ENCODE measurements at places on chromosomes 3 and 15. TPM values are rescaled to one million over a fixed set of nuclear protein-coding genes. Genes with fewer than 3 reads are reported as not detected.
A peak's percentile ranks its signal among the peaks of the same experiment; 100 is the strongest.

DNA sequence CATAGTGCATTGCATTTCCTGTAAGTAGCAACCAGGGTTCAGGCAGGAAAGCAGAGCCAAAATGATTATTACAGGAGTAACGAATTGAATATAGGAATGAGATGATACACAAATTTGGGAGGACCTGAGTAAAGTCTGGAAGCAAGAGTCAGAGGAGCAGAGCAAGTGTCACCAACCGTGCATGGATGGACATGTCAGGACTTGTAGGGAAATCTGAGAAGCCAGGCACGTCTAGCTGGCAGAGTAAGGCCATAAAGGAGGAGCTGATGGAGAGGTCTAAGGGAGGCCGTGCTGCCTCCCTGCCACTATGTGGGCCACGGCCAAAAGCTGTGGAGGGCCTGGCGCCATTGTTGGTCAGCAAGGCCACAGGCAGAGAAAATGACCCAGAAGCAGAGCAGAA is 22.4 kb downstream of the GJD2 start:
- no peaks in the 10 kb centered on the region for H3K27me3 ChIP-seq
- no peak for DNase-seq
- no peak overlapping the region for H3K27ac ChIP-seq
- H3K4me3 ChIP-seq: no peak overlapping the region
- H3K36me3 ChIP-seq: no peaks in the 10 kb centered on the region
- no peaks in the 10 kb centered on the region for H3K4me1 ChIP-seq

CCNB2 gene
- 0.32 TPM for total RNA-seq

MAGEL2 gene
- 0.13 TPM for total RNA-seq

ZNF502 gene
- total RNA-seq: 5.9 TPM

GRCh38 chr3:46462111-46462510 is 2.6 kb downstream of the LTF start:
- H3K27ac ChIP-seq: no peak overlapping the region
- no peaks in the 10 kb centered on the region for H3K36me3 ChIP-seq
- DNase-seq: no peak
- peaks cover 2% of the 10 kb centered on the region for H3K27me3 ChIP-seq

TRIM71 gene
- total RNA-seq: not detected

DNA sequence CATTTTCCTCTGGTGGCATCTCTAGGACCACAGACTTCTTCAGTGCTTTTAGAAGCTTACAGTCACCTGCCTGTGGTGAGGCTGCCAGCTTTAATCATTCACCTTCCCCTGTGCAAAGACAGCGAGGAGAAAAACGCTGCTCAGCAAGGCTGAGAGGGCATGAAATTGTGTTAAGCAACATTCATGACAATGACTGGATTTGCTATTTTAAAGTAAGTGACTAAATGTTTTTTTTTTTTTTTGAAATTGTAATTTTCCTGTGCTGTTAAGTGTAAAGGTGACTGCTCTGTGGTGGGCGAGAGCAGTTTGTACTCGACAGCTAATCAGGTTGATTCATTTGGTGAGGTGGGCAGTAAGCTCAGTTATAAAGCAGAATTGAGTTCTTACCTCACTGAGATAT is 240.4 kb downstream of the NSUN3 start:
- no peak overlapping the region for H3K4me3 ChIP-seq
- H3K36me3 ChIP-seq: no peaks in the 10 kb centered on the region
- peaks cover 8% of the 10 kb centered on the region for H3K4me1 ChIP-seq
- no peak overlapping the region for H3K27ac ChIP-seq
- no peak for DNase-seq

- no peaks in the 10 kb centered on the region for H3K27me3 ChIP-seq
- no peak for DNase-seq
- H3K27ac ChIP-seq: no peak overlapping the region
- no peaks in the 10 kb centered on the region for H3K4me1 ChIP-seq
- no peak overlapping the region for H3K4me3 ChIP-seq
Observed at GRCh38 chr15:50066202-50066601, 52.8 kb downstream of the ATP8B4 start.

GRCh38 chr3:71688121-71688520 is 37.1 kb downstream of the EIF4E3 start:
- H3K27ac ChIP-seq: no peak overlapping the region
- no peaks in the 10 kb centered on the region for H3K4me1 ChIP-seq
- no peaks in the 10 kb centered on the region for H3K27me3 ChIP-seq
- no peak overlapping the region for H3K4me3 ChIP-seq
- no peaks in the 10 kb centered on the region for H3K36me3 ChIP-seq
- DNase-seq: no peak

- no peaks in the 10 kb centered on the region for H3K27me3 ChIP-seq
- peak within 1 kb of the TSS; percentile 79 for H3K27ac ChIP-seq
- no peaks in the 10 kb centered on the region for H3K36me3 ChIP-seq
- peaks cover 2% of the 10 kb centered on the region for H3K4me1 ChIP-seq
Observed at GRCh38 chr3:196739671-196740480, at the start of gene PAK2. PAK2 (plus strand) TSS chr3:196739857; CDS start chr3:196782647, 42,790 bp downstream.

GOLGA8T gene
- not detected for total RNA-seq

DNA sequence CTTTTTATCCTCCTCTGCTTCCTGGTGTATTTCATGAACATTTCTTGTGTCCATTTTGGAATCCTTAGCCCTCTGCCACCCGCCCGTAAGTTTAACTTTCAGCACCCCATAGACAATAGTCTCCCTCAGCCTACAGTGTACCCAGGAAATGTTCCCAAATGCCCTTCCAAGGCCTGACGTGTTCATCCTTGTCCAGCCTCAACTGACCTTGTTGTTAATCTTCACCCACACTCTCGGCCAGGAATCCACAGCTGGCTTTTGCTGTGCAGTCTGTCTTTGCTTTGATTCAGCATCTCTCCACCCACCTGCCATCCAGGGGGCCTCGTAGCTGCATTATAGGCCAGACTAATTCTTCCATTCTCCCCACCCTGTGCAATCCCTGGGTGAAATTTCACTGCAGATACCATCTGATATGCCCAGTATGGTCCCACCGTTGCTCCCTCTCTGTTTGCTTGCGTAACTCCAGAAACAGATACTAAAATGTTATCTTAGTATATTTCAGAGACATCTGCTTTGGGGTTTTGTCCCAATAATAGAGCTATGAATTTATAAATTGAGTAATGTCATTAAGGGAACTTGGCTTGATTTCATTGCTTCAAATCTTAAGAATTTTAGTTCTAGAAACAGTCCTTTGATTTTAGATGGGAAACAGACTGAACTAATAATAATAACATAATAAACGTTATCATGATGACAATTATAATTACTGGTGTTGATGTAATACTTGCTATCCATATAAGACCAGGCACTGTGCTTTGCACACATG is 16.6 kb downstream of the GUCA1C start:
- no peaks in the 10 kb centered on the region for H3K27me3 ChIP-seq
- H3K4me3 ChIP-seq: no peak overlapping the region
- no peak overlapping the region for H3K27ac ChIP-seq
- no peaks in the 10 kb centered on the region for H3K4me1 ChIP-seq
- DNase-seq: no peak

ACKR2 gene
- total RNA-seq: 3.1 TPM

DNA sequence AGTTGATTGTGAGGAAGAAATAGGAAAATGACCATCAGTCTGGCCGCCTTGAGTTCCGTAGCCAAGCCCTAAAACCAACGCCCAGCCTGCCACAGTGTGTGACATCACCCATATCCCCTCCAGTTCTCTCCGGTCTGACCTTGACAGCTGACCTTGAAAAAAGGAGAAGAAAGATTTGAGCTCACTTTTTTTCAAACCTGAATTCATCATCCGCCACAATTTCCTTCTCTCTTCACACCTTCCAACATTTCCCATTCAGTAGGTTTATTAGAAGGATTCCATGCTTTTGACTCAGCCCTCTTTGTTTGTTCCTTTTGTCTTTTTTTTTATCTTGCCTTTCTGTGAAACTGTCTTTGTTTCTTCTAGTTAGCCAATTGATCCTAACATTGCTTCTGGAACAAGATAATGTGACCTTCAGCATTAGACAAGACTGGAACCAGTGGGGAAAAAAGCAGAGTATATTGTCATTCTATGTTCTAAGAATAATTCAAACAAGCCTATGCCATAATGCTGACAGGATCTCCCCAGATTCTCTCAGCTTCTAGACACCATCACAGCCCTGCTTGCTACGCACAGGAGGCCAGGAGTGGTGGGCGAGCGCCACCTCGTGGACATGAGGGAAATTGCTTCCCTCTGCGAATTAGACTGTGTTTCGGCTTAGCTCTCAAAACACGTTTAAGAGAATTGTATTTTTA is 283.1 kb downstream of the FGF12 start:
- DNase-seq: peak; percentile 81
- H3K36me3 ChIP-seq: no peaks in the 10 kb centered on the region
- H3K27ac ChIP-seq: no peak overlapping the region
- no peak overlapping the region for H3K4me3 ChIP-seq

- no peak for DNase-seq
- no peak overlapping the region for H3K27ac ChIP-seq
- no peaks in the 10 kb centered on the region for H3K27me3 ChIP-seq
- H3K36me3 ChIP-seq: no peaks in the 10 kb centered on the region
- H3K4me1 ChIP-seq: no peaks in the 10 kb centered on the region
Observed at GRCh38 chr15:78360958-78361718, 21.0 kb downstream of the CRABP1 start.

TPM1 gene
- total RNA-seq: 861 TPM

DNA sequence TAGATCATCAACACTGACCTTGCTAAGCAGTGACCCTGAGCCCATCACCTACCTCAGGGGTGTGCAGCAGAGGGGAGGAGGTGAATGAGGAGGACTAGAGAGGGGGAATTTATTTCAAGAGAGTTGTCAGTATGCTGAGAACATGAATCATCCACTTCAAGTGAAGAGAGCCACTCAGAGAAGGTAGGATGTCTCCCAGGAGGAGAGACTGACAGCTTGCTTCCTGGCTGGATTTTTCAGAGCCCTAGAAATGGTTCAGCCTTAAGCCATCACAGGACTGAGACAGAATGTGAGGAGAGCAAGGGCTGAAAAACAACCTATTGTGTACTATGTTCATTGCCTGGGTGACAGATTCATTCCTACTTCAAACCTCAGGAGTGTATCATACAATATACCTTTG is 34.8 kb downstream of the CCNL1 start:
- H3K4me3 ChIP-seq: no peak overlapping the region
- DNase-seq: no peak
- no peaks in the 10 kb centered on the region for H3K4me1 ChIP-seq
- H3K36me3 ChIP-seq: no peaks in the 10 kb centered on the region
- H3K27ac ChIP-seq: no peak overlapping the region

GRCh38 chr3:122921791-122922651 is 105.5 kb downstream of the SEMA5B start:
- no peak for DNase-seq
- no peaks in the 10 kb centered on the region for H3K27me3 ChIP-seq
- no peak overlapping the region for H3K4me3 ChIP-seq
- no peaks in the 10 kb centered on the region for H3K4me1 ChIP-seq
- no peak overlapping the region for H3K27ac ChIP-seq
- H3K36me3 ChIP-seq: no peaks in the 10 kb centered on the region

DNA sequence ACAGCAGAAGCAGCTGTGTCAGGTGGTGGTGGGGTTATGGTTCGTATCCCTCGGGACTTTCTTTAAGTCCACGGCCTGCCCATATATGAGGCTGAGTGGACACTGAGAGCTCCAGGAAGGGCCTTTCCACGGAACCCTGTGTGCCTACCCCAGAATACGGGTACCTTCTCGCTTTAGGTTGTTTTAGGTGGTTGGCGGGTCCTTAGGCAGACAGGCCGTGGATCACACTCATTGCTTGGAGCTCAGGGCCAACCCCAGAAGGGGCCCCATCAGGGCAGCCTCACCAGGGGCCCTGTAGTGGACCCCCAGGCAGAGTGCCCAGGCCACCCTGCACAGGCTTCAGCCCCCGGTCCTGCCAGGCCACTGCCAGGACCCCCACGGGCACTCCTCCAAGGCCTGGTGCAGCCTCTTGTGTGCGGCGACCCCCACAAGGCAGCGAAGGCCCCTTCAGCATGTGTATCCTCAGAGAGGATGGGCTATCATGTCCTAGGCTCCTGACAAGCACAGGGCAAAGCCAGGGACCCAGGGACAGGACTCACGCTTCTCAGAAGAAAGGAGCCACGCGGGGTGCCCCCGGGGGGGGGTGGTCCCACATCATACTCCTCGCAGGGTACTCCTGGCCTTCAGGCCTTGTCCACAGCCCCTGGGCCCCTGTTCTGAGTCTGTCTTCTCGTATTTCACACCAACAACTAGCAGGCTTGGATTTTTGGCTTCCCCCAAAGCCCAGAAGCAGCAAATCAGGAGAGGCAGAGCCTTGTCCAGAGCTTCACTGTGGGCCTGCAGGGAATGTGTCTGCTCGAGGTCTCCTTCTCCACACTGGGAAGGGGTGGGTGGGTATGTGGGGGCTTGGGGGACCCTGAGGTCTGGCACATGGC is 93.4 kb downstream of the LRRK1 start:
- no peaks in the 10 kb centered on the region for H3K27me3 ChIP-seq
- H3K4me1 ChIP-seq: no peaks in the 10 kb centered on the region
- peaks cover 4% of the 10 kb centered on the region for H3K36me3 ChIP-seq

DNA sequence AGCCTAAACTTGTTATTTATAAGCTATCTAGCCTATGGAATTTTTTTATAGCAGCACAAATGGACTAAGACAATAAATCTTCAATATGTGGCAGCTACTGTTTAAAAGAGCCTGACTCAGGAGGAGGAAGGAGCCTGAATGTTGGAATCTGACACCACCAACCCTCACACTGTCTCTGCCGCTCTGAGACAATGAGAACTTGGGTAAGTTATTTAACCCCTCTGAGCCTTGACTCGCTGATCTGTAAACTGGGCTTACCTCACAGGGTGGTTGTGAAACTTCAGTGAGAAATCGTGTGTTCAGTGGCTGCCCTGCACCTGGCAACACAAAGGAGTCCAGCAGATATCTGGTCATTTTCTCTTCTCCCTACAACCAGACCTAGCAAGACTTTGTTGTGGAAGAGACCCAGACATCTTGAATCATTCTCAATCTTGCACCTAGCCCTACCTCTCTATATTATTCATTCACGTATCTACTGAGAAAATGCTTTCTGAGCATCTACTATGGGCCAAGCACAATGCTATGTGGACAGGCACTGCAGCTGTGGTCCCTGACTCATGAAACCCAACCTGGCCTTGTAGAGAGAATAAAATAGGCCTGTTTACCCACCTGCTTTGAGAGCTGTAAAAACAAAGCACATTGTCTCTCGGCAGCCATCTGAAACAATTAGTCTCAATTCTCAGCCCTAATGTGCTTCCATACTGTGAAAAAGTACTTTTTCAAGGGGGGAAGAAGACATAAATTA is 81.9 kb upstream of the SLC25A36 start:
- H3K36me3 ChIP-seq: no peaks in the 10 kb centered on the region
- no peak overlapping the region for H3K27ac ChIP-seq
- H3K27me3 ChIP-seq: no peaks in the 10 kb centered on the region
- DNase-seq: no peak
- no peaks in the 10 kb centered on the region for H3K4me1 ChIP-seq

MORC1 gene
- total RNA-seq: not detected
